ENCODE measurements at places on chromosomes 6 and 20.

DNA sequence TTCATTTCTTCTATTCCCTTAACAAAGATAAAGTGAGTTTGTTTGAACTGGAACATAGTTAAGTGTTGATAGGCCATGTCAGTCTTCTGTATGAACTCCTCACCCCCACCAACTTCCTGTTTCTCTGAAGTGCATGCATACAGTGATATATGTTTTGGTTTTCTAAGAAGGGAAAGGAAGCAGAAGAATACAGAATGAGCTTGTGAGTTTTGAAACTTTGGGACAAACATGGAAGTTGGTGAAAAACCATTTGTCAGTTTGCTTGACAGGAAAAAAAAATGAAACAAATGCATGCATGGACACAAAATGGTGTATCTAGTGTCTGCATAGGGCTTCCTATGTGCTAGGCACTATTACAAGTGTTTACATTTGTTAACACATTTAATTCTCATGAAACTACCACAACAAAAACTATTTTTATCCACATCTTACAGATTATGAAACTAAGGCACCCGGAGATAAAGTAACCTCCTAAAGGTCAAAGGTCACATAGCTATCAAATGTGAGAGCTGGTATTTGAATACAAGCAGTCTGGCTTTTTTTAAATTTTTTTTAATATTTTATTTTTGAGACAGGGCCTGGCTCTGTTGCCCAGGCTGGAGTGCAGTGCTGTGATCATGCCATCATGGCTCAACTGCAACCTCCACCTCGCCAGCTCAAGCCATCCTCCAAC is 105.9 kb downstream of the ADGRB3 start:
- no peak for DNase-seq

DNA sequence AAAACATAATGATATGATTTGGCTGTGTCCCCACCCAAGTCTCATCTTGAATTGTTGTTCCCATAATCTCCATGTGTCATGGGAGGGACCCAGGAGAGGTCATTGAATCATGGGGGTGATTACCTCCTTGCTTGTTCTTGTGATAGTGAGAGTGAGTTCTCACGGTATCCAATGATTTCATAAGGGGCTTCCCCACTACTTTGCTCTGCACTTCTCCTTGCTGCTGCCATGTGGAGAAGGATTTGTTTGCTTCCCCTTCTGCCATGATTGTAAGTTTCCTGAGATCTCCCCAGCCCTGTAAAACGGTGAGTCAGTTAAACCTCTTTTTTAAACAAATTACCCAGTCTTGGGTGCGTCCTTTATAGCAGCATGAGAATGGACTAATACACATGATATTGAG is 156.8 kb upstream of the PLCB4 start:
- no peak for DNase-seq

DNA sequence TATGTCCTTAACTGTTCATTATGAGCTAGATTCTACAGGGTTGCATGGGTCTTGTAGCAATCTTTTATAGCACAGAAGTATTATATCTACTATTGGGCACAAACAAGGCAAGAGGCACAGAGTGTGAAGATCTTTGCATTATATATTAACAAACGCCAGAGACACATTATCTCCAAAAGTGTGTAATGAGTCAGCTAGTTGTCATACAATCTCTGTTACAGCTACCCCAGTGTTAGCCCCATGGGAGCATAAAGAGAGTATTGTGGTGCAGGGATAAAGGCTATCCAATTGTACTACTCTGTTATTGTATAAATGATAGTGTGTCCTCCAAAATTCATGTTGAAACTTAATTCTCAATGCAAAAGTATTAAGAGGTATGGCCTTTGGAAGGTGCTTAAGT is 148.4 kb upstream of the RIMS1 start:
- no peak for DNase-seq

DNA sequence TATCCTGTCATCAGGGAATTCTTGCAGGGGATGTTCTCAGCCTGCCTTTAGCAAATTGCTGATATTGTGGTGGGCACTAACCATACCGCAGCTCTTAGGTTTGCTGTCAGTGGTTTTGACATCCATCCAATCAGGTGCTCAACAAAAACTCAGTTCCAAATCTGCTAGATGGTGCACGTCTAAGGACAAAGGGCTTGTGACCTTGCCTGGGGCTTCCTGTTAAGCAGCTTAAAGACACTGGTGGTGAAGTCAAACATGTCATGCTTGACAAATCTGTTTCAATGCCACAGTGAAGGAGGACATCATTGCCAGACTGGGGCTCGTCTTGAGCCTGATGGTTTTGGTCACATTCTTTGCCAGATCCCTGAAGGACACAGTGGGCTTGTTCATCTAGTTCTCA is 179.8 kb upstream of the NOX3 start:
- DNase-seq, result no peak

DNA sequence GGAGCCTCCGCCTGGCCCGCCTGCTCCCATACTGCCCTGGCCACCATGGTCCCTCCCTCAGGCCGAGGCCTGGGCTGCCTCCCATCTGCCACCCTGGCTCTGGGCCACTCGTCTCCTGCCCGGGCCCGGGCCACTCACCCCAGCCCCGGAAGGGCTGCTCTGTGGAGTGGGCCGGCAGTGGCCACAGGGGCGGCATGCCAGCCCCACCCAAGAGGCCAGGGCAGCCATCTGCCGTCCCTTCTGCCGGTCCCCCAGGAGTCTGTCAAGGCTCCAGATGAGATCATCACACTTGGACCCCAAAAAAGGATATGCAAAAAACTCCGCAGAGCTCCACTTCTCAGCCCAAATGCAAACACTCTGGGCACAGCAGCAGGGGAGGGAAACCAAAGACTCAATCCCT is 23.8 kb upstream of the TLDC2 start:
- DNase-seq, result no peak

DNA sequence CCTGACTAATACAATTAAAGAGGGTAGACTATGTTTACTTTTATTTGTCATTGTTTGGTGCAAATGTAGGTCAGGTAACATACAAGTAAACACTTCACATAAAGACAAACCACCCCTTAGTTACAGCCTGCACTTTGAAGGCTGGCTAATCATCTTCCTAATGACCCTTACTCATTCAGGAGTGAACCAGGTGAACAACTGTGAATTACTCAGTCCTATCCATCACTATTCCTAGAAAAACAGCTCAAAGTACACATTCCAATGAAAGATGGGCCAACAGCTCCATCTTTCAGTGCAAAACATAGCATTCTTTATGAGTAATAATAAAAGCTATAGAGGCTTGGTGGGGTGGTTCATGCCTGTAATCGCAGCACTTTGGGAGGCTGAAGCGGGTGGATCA is 78.2 kb downstream of the FRK start:
- no peak for DNase-seq

DNA sequence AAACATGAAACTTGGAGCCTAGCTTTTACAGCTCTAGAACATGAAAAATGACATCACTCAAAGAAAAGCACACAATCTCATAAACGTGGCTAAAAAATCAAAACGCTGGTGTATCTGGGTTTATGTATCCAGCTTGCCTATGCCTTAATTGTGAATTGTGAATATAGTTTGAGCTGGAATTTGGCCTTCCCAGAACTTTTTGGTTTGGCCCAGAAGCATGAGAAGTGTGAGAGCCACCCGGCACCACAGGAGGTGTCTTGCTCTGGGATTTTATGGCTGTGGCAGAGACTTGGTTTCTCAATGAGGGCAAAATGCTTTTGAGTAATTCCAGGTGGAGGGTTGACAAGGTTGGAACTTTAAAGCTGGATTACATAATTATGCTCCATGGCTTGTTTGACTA is 69.2 kb downstream of the TIAM2 start:
- DNase-seq, result no peak

DNA sequence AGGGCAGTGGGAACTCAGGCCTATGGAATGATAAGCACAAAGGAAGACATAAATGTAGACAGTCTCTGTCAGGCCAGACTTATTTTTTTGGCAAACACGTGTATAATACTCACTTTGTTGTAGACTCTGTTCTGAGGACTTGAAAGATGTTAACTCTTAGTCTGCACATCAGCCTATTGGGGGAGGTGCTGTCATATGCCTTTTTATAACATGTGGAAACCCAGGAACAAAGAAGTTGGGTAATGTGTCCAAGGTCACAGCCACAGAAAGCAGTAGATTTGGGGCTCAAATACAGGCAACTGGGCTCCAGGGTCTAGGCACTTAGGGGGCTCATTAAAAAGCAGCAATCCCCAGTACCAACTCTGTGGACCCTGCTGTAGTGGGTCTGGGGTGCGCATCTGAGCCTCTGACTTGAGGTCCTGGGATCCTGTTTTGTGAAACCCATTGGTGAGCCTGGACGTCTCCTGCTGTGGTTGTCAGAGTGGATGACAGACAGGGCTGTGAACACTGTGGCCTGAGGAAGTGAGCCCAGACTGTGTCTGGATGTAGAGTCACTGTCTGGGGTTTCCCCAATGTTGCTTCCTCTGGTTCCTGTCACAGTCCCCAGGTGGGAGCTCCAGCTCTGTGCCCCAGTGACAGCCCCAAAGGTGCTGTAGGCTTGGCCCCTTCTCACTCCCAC is 50.0 kb downstream of the CDH26 start:
- no peak for DNase-seq

DNA sequence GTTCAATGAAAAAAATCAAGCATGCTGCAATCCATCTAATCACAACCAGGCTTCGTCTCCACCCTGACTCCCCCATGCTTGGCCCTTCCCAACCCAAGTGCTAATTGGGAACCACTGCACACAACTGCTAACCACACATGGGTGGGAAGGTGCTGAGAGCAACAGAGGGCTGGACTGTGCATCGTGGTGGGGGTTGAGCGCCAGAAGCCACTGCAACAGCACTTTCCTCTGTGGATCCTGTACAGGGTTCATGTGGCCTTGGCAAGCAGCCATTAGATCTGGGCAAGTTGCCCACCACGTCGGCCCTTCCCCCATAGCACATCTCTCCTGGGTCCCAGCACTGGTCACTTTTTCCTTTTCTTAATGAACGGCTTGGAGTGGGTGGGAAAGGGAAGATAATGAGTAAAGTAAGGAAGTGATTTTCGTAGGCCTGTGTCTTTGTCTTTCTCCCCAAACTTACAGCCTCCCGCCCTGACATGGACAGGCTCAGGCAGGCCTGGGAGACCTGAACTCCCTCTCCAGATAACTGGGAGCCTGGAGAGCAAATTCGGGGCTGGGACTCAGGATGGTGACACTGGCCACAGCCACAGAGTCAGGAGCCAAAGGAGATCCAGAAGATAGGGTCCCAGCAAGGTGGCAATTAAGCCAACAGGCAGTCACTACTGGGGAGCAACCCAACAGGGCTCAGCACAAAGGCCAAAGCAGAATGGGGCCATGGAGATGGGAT is 34.4 kb upstream of the MRPS10 start:
- DNase-seq, result no peak

- no peak for DNase-seq
Observed at GRCh38 chr6:151294561-151295101, 54.9 kb downstream of the AKAP12 start.

- no peak for DNase-seq
Observed at GRCh38 chr6:43715056-43715788, 27.6 kb upstream of the MRPS18A start.

DNA sequence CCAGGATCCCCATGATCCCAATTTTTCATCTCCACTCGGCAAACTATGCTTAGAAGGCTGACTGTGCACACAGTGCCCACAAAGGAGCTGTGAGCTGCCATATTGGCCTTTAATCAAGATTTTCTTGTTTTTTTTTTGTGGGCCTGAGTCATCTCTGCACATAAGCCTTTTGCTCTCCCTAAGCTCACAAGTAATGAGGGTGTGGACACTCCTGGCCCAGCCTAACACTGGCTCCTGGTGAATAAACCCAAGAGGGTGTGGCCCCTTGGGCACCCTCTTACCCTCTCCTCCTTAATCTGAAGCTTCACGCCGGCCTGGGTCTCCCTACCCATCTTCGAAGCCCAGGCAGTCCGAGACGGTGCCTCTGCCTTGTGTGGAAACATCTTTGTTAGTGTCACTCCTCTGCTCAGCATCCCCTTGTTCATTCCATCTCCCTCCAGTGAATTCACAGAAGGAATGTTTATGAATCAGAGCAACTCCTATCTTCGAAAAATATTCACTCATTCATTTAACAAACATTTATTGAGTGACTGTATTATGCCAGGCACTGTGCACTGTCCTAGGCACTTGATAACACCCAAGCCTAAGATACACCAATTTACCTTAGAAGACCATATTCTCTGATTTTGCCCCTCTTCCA is 22.2 kb upstream of the MRPS10 start:
- no peak for DNase-seq

- no peak for DNase-seq
Observed at GRCh38 chr6:155310596-155310995, 3.7 kb downstream of the TFB1M start.

DNA sequence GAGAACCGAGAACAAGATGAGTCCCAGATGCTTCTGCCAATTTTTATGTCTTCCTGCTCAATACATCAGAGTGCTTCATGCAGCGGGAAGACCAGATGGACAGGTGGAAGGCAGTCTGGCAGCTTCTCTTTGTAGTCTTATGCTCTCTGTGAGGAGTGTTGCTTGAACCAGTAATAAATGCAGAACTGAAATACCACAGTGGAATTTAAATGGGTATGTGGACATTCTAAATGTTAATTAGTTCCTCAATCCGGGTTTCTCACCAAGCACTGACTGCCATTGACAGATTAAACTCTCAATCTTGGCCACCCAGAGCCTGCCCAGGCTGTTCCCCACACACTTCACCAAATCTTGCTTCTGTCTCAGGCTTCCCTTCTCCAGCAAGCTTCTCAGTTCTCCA is 695.5 kb upstream of the CHD6 start:
- DNase-seq, result no peak

DNA sequence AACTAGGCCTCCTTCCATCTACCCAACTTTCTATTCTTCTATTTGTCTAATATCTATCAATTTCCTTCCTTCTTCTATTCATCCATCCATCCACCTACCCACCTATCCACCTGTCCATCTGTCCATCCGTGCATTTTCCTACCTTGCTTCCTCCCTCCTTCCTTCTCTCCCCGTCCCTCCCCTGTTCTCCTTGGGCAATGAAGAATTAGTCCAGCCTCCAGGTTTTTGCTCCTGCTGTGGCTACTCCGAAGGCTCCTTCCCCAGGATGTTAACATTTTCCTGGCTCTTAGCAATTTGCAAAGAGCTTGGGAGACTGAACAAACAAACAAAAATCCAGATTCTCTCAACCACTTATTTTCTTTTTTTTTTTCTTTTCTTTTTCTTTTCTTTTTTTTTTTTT is 81.6 kb downstream of the KCNB1 start:
- no peak for DNase-seq

GRCh38 chr20:3710011-3710466 is 2.4 kb downstream of the SIGLEC1 start:
- no peak for DNase-seq

- DNase-seq, result no peak
Observed at GRCh38 chr20:48841875-48842529, 14.2 kb upstream of the PREX1 start.

GRCh38 chr20:6959900-6960312 is 192.4 kb downstream of the BMP2 start:
- no peak for DNase-seq

GRCh38 chr20:49727478-49727877 is 13.8 kb upstream of the B4GALT5 start:
- no peak for DNase-seq

DNA sequence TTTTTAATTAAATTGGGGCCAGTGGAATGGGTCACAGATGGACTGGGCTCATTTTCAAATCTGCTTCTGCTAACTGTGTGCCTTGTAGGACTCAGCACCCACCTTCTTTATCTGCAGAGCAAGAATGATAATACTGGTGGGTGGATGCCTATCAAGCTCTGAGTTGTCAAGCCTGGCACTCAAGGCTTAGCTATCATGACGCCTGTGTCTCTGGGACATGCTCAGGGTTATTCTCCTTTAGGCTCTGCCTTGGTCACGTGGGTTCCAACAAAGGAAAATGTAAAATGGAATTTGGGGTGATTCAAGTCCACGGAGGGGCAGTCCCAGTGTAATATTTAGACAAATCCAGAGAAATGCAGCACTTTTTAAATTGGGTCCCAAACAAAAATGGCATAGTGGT is 202.3 kb downstream of the TSHZ2 start:
- no peak for DNase-seq
